ENCODE measurements at places on chromosomes 5 and 9. TPM values are rescaled to one million over a fixed set of nuclear protein-coding genes. Genes with fewer than 3 reads are reported as not detected.

DNA sequence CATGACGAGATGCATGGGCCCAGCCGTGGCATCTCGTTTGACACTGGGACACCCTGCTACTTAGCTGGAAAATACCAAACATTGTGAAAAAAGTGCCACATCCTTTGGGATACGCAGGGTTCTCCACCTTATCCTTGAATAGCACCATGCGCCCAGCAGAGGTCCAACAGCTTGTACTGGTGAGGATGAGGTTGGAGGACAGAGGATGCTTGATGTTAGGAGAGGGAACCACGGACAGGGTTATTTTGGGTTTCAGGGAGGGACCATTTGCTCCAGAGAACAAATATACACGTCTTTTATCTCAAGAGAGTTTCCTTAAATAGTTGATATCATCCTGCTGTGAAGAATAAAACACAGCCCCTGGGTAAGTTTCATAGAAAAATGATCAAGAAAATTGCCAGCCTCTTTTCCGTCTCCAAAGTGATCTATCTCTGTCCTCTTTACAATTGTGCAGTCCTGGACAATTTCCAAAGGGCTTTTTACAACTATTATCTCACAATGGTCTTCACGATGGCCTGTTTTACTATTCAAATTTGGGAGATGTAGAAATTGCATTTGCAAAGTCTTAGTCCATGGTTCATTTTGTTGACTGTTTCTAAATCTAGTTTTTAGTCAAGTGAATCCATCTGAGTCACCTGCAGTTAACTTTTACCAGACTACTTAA lies 19.9 kb upstream of the FRRS1L start:
- H3K4me1 ChIP-seq = no peaks in the 10 kb centered on the region
- no peaks in the 10 kb centered on the region for H3K27me3 ChIP-seq
- no peak overlapping the region for H3K27ac ChIP-seq
- no peak for DNase-seq

- no peaks in the 10 kb centered on the region for H3K27me3 ChIP-seq
- no peak for DNase-seq
- no peak overlapping the region for H3K4me3 ChIP-seq
- H3K27ac ChIP-seq = no peak overlapping the region
- H3K36me3 ChIP-seq = no peaks in the 10 kb centered on the region
Observed at GRCh38 chr9:123922911-123923310, 7.0 kb downstream of the DENND1A start.

DNA sequence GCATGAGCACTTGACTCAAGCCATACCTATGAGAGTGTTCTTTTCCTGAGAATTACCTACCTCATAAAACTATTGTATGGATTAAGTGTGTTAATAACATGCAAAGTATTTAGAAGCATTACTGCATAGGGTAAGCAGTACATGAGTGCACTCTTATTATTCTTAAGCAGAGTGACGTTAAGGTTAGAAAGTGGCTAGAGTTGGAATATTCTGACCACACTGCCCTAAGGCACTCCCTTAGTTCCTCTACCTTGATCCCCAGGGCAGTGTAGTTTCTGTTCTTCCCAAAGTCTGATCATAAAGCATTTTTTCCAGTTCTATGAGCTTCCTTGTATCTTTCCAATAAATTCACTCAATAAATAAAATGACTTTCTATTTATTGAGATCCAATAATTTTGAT lies 189.2 kb downstream of the PCSK1 start:
- no peaks in the 10 kb centered on the region for H3K36me3 ChIP-seq
- no peak for DNase-seq
- no peak overlapping the region for H3K4me3 ChIP-seq
- peaks cover 61% of the 10 kb centered on the region for H3K4me1 ChIP-seq

- H3K36me3 ChIP-seq = peaks cover 5% of the 10 kb centered on the region
- H3K4me1 ChIP-seq = peaks cover 2% of the 10 kb centered on the region
- DNase-seq = no peak
- no peak overlapping the region for H3K27ac ChIP-seq
Observed at GRCh38 chr5:73851471-73852181, 225.6 kb downstream of the ARHGEF28 start.

GRCh38 chr5:60843386-60843935 lies 608 bp downstream of the ELOVL7 start:
- H3K4me3 ChIP-seq = peak overlapping the region; percentile 100
- DNase-seq = no peak

GRCh38 chr5:138157626-138158025 lies 18.4 kb upstream of the NME5 start:
- DNase-seq = no peak
- no peak overlapping the region for H3K27ac ChIP-seq
- H3K4me1 ChIP-seq = no peaks in the 10 kb centered on the region
- H3K27me3 ChIP-seq = no peaks in the 10 kb centered on the region

DNA sequence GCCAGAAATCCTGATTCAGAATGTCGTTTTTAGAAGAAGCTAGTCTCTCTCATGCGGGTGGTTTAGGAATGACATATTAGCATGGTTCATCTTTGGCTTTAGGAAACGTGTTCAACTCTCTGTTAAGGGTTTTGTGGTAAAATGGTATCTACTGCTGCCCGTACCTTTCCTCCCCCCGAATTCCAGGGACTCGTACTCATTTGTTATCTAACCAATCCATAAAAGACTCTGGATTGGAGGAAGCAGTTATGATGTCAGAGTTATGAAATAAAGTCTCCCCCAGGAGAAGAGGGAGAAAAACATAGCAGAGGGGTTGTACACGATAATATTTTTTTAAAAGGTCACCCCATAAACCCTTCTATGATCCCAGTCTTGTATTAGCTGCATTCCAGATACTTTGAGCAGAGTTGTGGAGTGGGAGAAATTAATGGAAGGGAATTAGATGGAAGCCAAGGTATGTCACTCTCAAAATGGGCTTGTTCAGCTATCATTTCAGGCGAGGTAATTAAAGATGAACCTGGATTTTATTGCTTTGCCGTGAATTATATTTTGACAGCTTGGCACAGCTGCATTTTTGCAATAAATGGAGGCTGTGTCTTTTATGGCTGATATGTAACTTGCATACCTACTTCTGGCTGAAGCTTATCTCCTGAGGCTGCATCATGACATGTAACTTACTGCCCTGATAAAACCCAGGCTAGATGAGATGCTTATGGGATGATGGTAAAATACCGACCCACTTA lies 31.3 kb downstream of the RAI14 start:
- no peak overlapping the region for H3K4me3 ChIP-seq
- peak overlapping the region; percentile 86 for H3K27ac ChIP-seq
- DNase-seq = no peak
- H3K36me3 ChIP-seq = no peaks in the 10 kb centered on the region

DNA sequence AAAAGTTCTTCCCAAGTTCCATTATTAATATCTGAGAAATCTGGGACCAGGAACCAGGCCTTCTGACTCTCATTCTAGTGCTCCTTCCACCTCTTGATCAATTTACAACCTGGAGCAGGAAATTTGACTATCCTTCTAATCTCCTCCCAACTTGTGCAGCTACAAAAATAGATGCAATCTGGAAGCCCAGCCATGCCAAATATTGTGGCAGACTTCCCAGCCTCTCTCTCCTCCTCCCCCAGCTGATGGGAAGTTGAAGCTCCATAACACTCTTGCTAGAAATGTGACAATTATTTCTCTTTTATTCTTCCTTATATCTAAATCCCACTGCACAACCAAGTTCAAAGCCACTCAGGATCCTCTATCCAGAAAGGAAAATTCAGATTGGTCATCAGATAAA lies 252.1 kb downstream of the SEC61B start:
- H3K4me1 ChIP-seq = no peaks in the 10 kb centered on the region
- no peak for DNase-seq
- no peaks in the 10 kb centered on the region for H3K36me3 ChIP-seq
- H3K27ac ChIP-seq = no peak overlapping the region
- H3K27me3 ChIP-seq = no peaks in the 10 kb centered on the region

GRCh38 chr9:131217331-131218031 lies 58.8 kb downstream of the FAM78A start:
- H3K4me3 ChIP-seq = no peak overlapping the region
- H3K4me1 ChIP-seq = no peaks in the 10 kb centered on the region
- no peaks in the 10 kb centered on the region for H3K36me3 ChIP-seq

DNA sequence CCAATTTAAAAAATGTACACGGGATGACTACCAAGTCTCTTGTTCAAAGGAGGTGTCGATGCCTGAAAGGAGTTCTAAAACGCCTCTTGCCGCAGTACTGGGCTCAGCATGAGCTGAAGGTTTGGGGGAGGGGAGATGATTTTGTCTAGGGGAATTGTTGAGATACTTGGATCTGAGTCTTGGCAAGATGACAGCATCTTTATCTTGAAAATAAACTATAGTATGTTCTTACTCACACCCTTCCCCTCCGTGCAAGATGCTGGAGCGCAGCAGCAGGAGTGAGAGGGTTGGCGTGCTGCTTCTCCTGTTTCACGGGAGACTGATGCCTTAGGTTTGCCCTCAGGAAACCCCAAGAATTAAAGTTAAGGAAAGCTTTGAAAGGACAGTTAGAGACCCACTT lies 47.3 kb downstream of the FAM78A start:
- DNase-seq = no peak
- no peaks in the 10 kb centered on the region for H3K4me1 ChIP-seq
- no peak overlapping the region for H3K4me3 ChIP-seq

DNA sequence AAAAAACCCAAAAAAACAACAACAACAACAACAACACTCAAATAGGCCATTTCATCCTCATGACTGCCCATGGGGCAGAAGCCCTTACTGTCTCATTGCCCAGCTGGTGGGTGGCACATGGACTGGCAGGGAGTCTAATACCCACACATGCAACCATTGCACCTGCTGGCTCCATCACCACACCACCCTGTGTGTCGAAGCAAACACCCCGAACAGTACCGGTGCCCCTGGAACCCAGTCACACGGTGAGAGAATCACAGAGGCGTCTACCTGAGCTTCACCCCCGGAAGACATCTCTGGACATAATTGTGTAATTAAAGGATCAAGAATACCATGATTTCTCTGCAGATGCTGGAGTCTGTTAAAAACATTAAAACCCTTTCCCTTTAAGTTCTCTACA lies 6.5 kb downstream of the PAEP start:
- H3K36me3 ChIP-seq = no peaks in the 10 kb centered on the region
- H3K4me1 ChIP-seq = no peaks in the 10 kb centered on the region
- no peak overlapping the region for H3K4me3 ChIP-seq

GRCh38 chr5:109410389-109411148 lies 795 bp upstream of the PJA2 start:
- H3K27ac ChIP-seq = peak overlapping the region; percentile 98
- H3K36me3 ChIP-seq = no peaks in the 10 kb centered on the region
- no peaks in the 10 kb centered on the region for H3K27me3 ChIP-seq
- H3K4me1 ChIP-seq = peaks cover 55% of the 10 kb centered on the region
- peak overlapping the region; percentile 17 for H3K4me3 ChIP-seq
- peak; percentile 77 for DNase-seq

- H3K27me3 ChIP-seq = no peaks in the 10 kb centered on the region
- H3K4me1 ChIP-seq = no peaks in the 10 kb centered on the region
- H3K36me3 ChIP-seq = no peaks in the 10 kb centered on the region
- no peak for DNase-seq
Observed at GRCh38 chr5:125894383-125894782, 528.8 kb upstream of the GRAMD2B start.

DNA sequence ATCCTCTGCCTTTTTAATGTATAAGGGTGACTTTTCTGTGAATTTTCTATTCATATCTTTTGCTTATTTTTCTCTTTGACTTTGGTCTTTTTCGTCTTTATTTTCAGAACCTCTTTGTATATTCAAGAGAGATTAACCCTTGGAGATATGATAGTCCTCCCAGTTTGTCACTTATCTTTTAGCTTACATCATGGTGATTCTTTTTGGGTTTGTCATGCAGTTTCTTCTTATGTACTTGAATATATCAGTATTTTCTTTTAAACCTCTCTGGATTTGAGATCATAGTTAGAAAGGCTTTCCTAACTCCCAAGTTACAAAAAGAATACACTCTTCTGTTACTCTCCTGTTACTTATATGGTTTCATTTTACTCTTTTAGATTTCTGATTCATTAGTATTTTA lies 27.5 kb upstream of the GPR21 start:
- H3K4me3 ChIP-seq = no peak overlapping the region
- H3K27me3 ChIP-seq = no peaks in the 10 kb centered on the region
- H3K36me3 ChIP-seq = peaks cover 2% of the 10 kb centered on the region

DNA sequence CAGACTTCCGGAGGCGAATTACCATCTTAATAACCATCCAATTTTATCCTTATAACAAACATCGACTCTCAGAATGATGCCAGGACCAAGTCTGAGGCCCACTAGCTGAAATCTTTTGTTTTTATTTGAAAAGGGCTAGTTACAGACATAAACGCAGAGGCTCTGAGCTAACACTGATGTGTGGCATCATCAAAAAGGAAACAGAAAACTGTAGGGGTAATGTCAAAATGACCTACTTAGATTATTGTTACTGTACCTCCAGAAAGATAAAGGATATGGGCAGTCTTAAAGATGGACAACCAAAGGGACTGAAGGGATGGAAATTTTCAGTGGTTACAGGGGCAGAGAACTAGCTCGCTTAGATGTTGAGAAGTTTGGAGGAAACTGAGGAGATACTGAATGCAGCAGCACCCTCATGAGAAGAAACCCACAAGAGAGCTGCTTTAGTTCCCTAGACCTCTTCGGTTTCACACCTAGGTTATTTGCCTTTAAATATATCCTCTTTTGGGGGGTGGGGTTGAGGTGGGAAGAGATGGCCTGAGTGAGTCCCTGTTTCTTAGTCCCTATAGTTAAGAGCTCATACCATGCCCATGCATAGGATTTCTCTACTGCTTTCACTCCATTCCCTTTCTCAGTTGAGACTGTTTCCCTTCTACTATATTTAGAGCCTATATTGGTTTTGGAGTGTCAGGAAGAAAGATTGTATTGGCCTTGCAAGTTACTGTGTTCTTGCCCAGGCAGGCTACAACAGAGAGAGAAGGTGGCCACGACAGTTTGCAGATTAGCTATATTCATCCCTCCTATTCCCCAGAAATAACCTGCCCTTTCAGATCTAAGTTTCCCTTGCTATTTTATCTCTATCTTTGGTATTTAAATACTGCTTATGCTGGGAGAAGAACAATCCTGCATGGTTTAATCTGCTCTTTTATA lies 320.4 kb upstream of the EFNA5 start:
- H3K27me3 ChIP-seq = no peaks in the 10 kb centered on the region
- no peak for DNase-seq
- H3K36me3 ChIP-seq = no peaks in the 10 kb centered on the region
- no peak overlapping the region for H3K27ac ChIP-seq
- no peak overlapping the region for H3K4me3 ChIP-seq

GRCh38 chr5:142585451-142585850 lies 100.4 kb downstream of the FGF1 start:
- no peak overlapping the region for H3K4me3 ChIP-seq
- DNase-seq = no peak
- no peak overlapping the region for H3K27ac ChIP-seq
- H3K36me3 ChIP-seq = no peaks in the 10 kb centered on the region

GRCh38 chr9:34279411-34279810 lies 49.7 kb downstream of the KIF24 start:
- no peak overlapping the region for H3K4me3 ChIP-seq
- H3K27ac ChIP-seq = no peak overlapping the region
- DNase-seq = no peak
- H3K27me3 ChIP-seq = no peaks in the 10 kb centered on the region

- H3K27ac ChIP-seq = no peak overlapping the region
- H3K4me3 ChIP-seq = no peak overlapping the region
- DNase-seq = no peak
- peaks cover 17% of the 10 kb centered on the region for H3K4me1 ChIP-seq
- H3K36me3 ChIP-seq = no peaks in the 10 kb centered on the region
Observed at GRCh38 chr9:130028493-130029222, 14.3 kb downstream of the FNBP1 start.

Gene DIPK1B
- 25.7 TPM for total RNA-seq

Gene PDZD2
- 3.9 TPM for total RNA-seq

Gene TRPM6
- total RNA-seq = 0.33 TPM

Gene SHOC1
- total RNA-seq = 0.26 TPM

Gene GPX3
- total RNA-seq = 1,482 TPM

Gene FBP2
- total RNA-seq = 0.66 TPM

Gene CARD9
- 1.3 TPM for total RNA-seq

Gene NAIP
- total RNA-seq = 27.0 TPM

Gene SUSD3
- not detected for total RNA-seq

Gene GLRA1
- not detected for total RNA-seq
